Lung (tissue), 17 donors: ENCODE measurements at places on chromosomes 16 and 17. TPM values are rescaled to one million over a fixed set of nuclear protein-coding genes. Genes with fewer than 3 reads are reported as not detected.

DNA sequence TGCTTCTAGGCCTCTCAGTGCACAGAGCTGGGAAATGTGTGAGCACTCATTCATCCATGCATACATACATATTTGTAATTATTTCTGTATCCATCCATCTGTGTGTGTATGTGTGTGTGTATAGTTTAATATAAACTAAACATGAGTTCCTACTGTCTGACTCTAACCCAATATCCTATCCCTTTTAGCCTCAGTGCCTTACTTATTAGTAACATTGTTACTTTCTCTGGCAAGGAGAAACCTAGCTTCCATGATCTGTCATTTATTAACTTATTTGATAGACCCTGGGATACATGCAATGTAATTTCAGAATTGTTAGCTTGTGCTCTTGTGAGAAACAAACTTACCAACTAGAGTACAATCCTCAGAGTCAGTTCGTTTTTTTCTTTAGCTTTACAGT, 59.0 kb upstream of the WSCD1 start:
- H3K27me3 ChIP-seq = no peaks in the 10 kb centered on the region
- no peaks in the 10 kb centered on the region for H3K36me3 ChIP-seq
- DNase-seq = no peak

Gene TBX4
- polyA plus RNA-seq = 6.1 TPM

GRCh38 chr16:87828907-87829621, 40.2 kb downstream of the SLC7A5 start:
- no peaks in the 10 kb centered on the region for H3K36me3 ChIP-seq
- no peaks in the 10 kb centered on the region for H3K27me3 ChIP-seq
- H3K4me3 ChIP-seq = no peak overlapping the region
- no peak overlapping the region for H3K27ac ChIP-seq
- H3K4me1 ChIP-seq = peaks cover 2% of the 10 kb centered on the region

Gene CD2BP2
- polyA plus RNA-seq = 43.5 TPM

Gene NEURL4
- polyA plus RNA-seq = 17.3 TPM

DNA sequence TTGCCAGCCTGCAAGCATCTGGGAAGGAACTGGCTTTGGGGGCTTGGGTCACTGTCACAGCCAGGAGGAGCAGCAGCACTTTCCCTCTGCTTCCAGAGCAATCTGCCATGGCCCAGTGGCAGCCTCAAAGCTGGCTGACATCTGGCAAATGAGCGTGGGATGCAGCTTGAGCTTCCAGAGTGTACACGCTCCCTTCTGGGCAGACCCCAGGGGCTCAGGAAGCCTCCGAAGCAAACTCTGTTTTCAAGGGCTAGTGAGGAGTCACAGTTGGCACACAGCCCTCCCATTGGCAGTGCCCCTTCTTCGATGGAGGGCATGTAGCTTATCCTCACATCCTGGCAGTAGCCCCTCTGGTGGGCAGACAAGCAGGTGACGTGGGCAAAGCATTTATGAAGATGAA, 249.6 kb downstream of the ENGASE start:
- no peaks in the 10 kb centered on the region for H3K4me1 ChIP-seq
- no peaks in the 10 kb centered on the region for H3K36me3 ChIP-seq
- no peak overlapping the region for H3K4me3 ChIP-seq
- H3K27me3 ChIP-seq = no peaks in the 10 kb centered on the region

DNA sequence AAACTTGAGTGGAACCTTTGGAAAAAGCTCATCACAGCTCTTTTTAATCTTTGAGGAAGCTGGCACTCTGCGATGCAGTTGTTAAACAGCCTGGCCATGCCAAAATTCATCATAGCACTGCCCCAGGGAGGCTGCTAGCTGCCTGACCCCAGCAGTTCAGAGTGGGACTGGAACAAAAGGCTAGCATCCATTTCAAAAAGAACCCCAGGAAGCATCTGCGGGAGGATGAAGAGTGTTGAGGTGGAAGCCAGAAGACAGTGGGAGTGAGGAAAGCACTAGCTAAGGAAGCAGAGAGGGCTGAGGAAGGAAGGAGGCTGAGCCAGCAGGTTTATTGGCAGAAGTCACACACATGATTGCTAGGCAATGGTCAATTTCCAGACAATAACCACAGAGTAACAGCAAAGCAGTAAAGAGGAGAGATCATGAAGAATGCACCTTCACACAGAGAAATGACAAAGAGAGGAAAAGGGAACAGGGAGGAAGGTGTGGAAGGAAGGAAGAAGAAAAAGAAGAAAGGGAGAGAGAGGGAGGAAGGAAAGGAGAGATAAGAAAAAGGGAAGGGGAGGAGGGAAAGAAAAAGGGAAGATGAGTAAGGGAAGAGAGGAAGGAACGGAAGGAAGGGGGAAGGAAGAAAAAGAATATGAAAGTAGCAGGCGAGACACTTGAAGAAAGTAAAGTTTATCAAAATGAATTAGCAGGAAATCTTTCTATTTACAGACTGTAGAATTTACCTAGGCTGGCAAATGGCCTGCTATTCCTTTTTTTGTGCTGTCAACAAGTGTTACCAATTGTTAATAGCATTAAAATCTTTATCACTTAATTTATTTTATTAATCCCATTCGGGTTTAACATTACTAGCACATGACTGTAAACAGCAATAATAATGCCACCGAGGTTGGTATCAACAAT, 270.0 kb upstream of the PSMD7 start:
- no peaks in the 10 kb centered on the region for H3K4me1 ChIP-seq
- no peak overlapping the region for H3K4me3 ChIP-seq
- no peaks in the 10 kb centered on the region for H3K36me3 ChIP-seq
- H3K27ac ChIP-seq = peak overlapping the region; percentile 53
- no peaks in the 10 kb centered on the region for H3K27me3 ChIP-seq
- DNase-seq = no peak

Gene CBLN1
- not detected for polyA plus RNA-seq

GRCh38 chr17:9330141-9330540, 245.5 kb downstream of the STX8 start:
- H3K4me3 ChIP-seq = no peak overlapping the region
- no peaks in the 10 kb centered on the region for H3K27me3 ChIP-seq
- H3K36me3 ChIP-seq = no peaks in the 10 kb centered on the region
- no peak for DNase-seq

GRCh38 chr17:45357364-45357997, 40.7 kb upstream of the MAP3K14 start:
- no peaks in the 10 kb centered on the region for H3K36me3 ChIP-seq
- no peak for DNase-seq
- H3K27ac ChIP-seq = no peak overlapping the region
- H3K27me3 ChIP-seq = peaks cover 2% of the 10 kb centered on the region
- no peaks in the 10 kb centered on the region for H3K4me1 ChIP-seq

- DNase-seq = peak; percentile 86
- no peaks in the 10 kb centered on the region for H3K27me3 ChIP-seq
- no peak overlapping the region for H3K4me3 ChIP-seq
- peaks cover 6% of the 10 kb centered on the region for H3K4me1 ChIP-seq
These were observed 10.1 kb upstream of the TMEM208 start for GRCh38 chr16:67216612-67217490.

Gene GFAP
- 0.35 TPM for polyA plus RNA-seq
